Caco-2 (cell line): ENCODE measurements at places on chromosomes 1 and 21.

DNA sequence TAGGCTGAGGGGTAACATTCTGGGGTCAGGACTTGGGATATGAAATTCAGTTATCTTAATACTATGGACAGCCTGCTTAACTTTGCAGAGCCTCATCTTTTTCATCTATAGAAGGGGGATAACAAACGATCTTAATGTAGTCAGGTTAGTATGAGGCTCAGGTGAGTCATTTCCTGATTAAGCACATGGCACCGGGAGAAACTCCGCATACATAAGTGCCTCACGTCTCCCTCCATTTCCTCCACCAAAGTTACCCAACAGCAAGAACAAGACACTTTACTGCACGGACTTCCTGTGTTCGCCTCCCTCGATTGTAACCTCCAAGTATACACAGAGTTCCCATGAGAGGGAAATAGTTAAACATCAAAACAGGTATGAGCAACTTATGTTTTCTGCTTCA lies 112.7 kb upstream of the COA6 start:
- DNase-seq, result no peak

GRCh38 chr1:9849691-9850441 lies 26.1 kb upstream of the CLSTN1 start:
- DNase-seq, result no peak

DNA sequence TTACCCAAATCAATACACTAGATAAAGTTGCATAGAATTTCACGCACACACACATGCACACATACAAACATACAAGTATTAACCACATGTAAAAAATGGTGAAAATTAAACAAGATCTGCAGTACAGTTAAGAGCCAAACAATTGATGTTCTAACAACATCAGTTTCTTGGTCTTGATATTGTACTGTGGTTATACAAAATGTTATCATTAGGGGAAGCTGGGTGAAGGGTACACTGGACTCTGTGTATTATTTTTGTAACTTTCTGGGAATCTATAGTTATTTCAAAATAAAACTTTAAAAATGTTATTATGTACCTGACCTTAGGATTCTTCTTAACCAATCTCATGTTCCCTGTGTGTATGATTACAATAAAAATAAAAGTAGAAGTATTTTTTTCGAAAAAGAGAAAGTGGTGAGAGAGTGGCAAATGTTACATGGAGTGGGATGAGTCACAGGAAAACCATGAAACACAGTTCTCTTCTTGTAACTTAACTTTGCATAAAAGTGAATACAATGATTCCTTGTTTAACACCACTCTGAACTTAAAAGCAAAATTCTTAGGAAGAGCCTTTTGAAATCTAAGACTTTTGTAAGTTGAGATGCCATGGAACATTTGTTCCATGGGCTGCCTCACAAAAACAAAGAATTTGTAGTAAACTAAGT lies 101.6 kb upstream of the RUNX1 start:
- DNase-seq, result no peak

DNA sequence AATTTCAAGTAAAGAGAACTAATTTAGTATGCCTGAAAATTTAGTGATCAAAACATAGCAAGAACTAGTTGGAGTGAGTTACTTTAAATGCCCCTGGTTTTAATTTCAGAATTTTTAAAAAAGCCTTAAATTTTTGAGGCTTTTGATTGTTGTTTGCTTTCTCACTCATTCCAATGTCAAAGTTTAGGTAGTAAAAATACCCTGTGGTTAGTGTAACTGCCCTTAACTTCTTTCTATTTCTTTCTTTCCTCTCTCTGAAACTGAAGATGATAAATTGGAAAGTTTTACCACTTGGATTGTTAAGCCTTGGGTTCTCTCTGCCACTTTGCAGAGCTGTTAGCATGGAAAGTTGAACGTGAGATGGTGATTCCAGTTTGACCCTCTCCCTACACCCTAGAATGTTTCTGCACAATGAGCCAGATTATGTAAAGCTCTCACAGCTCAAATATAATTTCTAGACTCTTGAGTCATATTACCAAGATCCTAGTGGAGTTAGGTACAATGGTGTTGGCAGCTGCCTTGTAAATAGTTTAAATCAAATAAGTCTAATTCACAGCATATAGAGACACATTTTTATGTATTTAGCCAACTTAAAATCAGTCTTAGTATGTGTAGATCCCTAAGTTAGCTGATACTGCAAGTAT lies 192.4 kb upstream of the SGIP1 start:
- DNase-seq, result no peak

DNA sequence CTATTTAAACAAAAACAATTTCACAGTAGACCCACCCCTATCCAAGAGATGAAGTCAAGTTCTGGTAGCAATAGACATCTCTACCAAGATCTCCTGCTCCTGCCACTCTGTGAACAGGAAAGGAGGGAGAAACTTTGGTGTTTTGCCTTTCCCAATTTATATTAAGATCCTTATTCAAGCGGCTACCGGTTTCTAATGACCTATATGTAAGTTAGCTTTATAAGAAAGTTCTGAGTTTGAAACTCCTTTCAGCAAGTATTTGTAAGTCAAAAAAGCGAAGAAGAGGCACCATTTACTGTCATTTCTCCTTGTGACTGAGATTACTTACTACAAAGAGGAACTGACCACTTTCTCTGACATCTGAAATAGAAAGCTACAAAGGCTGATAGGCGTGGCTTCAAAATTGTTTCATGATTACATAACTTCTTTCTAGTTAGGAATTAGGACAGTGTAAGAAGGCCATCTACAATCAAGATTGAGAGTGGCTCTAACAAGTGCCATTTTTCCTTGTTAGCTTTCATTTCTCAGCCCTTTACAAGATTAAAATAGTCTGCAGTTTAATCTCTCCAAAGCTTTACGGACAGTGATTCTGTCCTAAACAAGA lies at the start of gene MNDA:
Gene MNDA, plus strand, starts transcription at position 448 of the 604 bp plus-strand sequence. CDS start 10,803 bp downstream, outside the sequence.
- DNase-seq, result no peak

DNA sequence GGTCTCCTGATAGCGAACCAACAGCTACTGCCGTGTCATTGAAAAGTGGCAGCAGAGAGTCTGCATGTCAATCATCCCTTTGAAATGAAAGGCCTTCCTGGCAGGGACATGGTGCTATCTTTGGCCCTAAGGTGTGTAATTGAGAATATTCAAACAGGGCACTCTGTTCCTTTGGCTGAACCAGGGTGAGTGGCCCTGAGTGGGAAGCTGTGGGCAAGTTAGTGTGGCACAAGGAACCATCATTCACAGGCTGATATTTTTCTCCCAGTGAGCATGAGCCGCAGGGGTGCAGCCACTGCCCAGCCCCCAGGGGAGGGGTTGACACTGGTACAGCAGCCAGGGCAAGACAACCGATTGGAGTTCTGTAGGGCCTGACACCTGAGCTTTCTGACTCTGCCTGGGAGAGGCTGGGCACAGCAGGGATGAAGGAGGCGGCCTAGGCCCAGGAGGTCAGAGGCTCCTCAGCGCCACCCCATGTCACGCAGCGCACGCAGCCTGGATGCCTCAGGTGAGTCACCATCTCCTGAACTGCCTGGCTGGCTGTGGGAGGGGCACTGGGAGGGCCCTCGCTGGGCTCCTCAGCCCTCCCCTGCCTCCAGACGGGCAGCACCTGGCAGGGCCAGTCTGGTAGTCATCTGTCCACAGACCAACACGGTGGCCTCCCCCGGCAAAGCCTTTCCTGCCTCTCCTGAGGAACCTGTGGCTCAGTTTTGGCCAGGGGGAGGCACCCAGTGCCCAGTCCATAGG lies 13.2 kb downstream of the QSOX1 start:
- DNase-seq, result peak; percentile 50
